NCI-H1092 treated with DMSO at 0.1 percent for 48 hours (cell line): ENCODE measurements at places on chromosomes 12 and 14.

DNA sequence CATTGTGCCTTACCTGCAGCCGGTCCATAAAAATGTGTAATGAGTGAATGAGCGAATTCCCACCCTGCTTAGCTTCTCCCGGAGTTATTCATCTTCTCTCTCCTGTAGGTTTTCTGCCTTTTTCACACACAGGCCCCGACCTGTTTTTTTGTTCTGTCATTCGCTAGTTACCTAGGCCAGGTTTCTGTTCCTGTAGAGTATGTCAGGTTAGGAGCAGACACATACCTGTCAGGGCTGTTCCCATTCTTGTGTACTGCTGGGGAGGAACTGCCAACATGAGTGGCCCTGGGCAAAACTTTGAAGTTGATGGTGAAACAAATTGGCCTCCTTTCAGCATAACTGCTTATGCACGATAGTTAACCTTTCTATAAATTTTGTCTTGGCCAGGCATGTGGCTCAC lies 140.1 kb downstream of the SYNE2 start:
- no peak for DNase-seq

- no peak for DNase-seq
Observed at GRCh38 chr14:30603402-30603801, 18.7 kb upstream of the SCFD1 start.

GRCh38 chr14:65346895-65347294 lies 65.6 kb upstream of the FUT8 start:
- DNase-seq, result no peak

GRCh38 chr14:77615361-77616132 lies 890 bp downstream of the SPTLC2 start:
- DNase-seq, result peak; percentile 7
